ENCODE measurements at places on chromosomes 12 and 14.

DNA sequence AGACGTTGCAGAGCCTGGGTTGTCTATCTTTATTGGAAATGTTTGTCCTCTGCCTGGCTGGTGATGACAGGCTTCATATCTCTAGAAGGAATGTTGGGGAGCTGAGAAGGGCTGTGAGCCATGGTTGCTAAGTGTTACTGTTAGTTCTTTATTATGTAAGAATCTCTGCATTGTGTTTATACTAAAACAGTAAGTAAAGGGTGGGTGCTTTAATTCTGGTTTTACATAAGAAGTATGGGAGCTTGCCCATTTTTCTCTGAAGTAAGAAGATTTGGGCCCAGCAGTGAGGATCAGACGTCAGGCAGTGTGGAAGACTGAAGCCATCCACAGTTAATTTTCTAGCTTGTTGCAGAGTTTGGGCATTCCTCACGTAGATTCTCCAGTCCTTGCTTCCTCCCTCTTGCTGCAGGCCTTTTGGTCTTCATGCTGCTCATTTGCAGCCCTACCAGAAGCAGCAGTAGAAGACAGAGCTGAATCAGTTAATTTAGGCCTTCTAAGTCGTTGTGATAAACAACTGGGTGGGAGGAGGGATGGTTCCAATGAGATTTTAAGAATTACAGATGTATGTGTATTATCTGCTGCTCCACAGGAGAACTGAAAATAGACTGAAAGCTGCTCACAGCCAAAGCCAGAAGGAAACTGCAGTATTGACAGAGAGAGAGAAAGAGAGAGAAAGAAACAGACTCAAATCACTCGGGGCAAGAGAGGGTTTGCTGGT is 21.4 kb downstream of the WNT5B start:
- DNase-seq = no peak

GRCh38 chr12:57756406-57757341 is 1.8 kb downstream of the MARCHF9 start:
- peak; percentile 73 for DNase-seq

- DNase-seq = no peak
Observed at GRCh38 chr12:65208964-65209654, 39.7 kb downstream of the LEMD3 start.

- DNase-seq = no peak
Observed at GRCh38 chr14:86221000-86221399, 691.1 kb downstream of the FLRT2 start.

DNA sequence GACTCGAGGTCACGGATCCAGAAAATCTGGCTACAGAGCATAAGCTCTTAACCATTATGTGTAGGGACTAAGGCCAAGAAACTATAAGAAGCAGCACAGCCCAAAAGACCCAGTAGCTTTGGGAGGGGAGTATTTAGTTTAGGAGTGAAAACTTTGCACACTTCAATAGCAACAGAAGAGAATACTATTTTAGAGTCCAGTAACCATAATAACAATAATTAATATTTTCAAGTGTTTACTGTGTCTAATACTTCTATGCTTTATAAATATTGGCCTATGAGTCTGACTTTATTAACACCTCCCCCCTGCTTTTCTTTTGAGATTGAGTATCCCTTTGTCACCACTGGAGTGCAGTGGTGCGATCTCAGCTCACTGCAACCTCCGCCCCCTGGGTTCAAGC is 82.8 kb downstream of the SUDS3 start:
- no peak for DNase-seq

- no peak for DNase-seq
Observed at GRCh38 chr14:68139431-68140075, 320.0 kb downstream of the RAD51B start.

DNA sequence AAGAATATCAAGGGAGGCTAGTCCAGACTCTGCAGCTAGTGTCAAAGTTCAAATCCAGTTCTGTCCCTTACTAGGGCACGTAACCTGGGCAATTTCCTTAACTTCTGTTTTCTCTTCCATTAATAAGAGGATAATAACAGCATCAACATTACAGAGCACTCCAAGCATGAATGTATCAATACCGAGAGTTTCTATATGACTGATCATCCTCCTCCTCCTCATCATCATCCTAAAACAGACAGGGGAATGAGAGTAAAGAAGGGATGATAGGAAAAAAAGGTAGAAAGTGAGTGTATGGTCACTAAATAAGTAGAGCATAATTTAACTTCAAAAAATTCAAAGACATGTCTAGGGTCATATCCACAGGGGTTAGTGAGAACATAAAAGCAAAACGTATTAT is 171.4 kb downstream of the NDUFA12 start:
- DNase-seq = no peak

Measured in CD4-positive, alpha-beta T cell treated with Interleukin-1 beta for 1 hour (primary cell).